ENCODE measurements at places on chromosomes 5 and 9. TPM values are rescaled to one million over a fixed set of nuclear protein-coding genes. Genes with fewer than 3 reads are reported as not detected.

GRCh38 chr9:120730654-120731514, 16.6 kb upstream of the MEGF9 start:
- peak; percentile 66 for DNase-seq

GRCh38 chr5:31626156-31626555, 12.8 kb upstream of the PDZD2 start:
- no peak for DNase-seq

GRCh38 chr5:108615216-108615615, 132.5 kb upstream of the FER start:
- DNase-seq, result peak; percentile 2

DNA sequence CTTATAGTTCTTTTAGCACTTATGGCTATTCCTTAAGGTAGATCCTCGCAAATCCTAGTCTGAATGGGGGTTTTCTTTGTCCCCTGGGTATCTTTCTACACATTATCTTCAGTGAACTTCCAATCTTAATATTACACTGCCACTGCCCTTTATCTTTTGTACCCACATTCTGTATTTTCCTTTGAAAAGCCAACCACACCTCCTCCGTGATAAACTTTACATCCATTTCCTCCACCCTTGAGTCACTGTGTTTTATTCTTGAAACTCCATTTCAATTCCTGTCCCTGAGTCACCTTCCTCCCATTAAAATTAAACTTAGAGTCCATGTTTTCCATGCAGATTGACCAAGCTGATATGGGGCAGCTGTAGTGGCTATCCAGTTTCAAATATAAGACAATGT, 43.2 kb upstream of the RICTOR start:
- DNase-seq, result no peak

DNA sequence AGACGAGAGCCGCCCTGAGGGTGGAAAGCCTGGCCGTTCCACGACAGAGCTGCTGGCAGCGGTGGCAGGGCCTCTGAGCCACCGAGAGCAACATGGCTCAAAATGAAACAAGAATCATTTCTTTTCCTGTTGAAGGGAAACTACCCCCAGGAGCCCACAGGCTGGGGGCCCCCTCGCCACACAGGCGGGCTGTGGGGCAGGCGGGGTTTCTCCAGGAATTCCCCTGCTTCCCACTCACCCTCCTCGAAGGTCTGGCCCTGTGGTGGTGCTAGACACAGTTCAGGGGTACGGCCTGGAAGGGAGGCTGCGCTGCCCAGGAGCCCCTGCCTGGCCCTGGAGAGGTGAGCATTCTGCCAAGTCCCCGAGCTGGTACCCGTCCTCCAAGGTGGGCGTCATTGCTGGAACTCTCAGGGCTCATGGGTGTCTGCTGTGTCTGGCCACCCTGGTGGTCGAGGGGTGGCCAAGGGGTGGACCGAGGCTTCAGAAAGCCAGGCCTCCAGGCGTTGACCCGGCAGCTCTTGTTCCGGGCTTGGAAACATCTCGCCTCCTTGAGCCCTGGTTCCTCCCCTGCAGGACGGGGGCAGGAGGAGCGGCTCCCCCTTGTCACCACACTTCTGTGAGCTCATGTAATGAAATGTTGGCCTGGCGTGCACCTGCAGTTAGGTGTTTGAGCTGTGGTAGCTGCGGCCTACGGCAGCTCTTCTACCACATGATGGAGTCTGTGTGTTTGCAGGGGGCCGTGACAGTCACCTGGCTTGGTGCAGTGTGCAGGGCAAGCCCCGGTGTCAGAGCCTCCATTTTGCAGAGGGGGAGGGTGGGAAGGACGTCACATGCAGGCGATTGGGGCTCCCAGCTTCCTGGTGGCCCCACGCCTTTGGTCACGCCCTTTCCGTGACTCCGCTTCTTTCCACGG, 65.3 kb downstream of the RXRA start:
- no peak for DNase-seq

DNA sequence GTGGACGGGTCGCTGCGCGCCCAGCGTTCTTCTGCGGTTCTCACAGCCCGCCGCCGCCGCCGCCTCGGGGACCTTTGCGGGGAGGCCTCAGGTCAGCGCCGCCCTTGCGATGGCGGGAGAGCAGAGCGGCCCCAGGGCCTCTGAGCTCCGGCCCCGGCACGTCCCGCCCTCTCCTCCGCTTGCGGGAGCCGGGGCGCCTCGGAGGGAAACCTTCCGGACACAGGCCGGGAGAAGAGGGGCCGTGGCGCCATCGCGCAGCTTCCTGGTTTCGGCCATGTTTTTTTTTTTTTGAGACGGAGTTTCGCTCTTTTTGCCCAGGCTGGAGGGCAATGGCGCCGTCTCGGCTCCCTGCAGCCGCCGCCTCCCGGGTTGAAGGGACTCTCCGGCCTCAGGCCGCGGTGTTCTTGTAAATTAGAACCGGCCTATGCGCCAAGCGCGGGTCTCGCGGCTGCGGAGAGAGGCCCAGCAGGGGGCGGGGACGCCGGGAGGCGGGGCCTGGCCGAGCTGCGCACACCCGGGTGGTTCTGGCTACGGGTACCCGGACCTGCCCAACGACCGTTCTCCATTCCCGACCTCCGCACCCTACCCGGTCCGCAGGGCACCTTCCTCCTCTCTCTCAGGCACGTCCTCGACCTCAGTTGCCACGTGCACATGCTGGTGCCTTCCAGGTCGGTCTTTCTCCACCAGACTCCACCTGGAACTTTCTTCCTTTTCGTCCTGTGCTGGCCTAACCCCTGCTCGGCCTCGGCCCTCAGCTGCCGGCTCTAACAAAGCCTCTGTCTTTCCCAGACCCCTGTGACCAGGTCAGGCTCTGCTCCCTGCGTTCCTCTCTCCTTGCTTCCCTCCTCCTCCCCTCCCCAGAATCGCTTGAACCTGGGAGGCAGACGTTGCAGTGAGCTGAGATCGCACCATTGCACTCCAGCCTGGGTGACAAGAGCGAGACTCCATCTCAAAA, 28.8 kb upstream of the MGAT1 start:
- peak; percentile 40 for DNase-seq

Gene TRAF2
- total RNA-seq, result 12.2 TPM

Gene FUBP3
- 58.2 TPM for total RNA-seq

Gene ANKRD33B
- total RNA-seq, result under 0.01 TPM

Gene SOHLH1
- not detected for total RNA-seq

Gene PALM2AKAP2
- total RNA-seq, result 22.3 TPM

All from mammary epithelial cell (primary cell).